ENCODE measurements at places on chromosomes 2 and 18.

GRCh38 chr2:157244691-157245090 lies 12.8 kb upstream of the GALNT5 start:
- no peak for DNase-seq

GRCh38 chr2:32835148-32835547 lies 111.6 kb upstream of the LTBP1 start:
- no peak for DNase-seq

- DNase-seq, result no peak
Measured at GRCh38 chr2:208266936-208267335, 881 bp downstream of the PIKFYVE start.

DNA sequence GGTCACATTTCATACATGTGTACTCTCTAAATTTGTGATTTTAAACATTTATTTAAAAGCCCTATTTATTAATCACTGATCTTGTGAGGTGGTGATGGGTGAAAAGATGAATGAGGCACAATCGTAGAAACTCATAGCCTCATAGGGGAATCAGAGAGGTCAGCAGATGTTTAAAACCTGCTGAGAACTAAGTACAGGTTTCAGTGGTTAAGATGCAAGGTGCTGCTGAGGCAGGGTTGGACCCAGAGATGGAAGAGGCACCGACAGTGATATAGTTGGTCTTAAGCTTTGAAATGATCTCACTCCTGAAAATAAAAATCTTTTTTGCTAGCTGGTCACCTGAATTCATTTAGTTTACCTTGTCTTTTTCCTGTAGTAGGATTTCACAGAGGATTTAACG lies 49.6 kb downstream of the LINC00305 start:
- DNase-seq, result no peak

DNA sequence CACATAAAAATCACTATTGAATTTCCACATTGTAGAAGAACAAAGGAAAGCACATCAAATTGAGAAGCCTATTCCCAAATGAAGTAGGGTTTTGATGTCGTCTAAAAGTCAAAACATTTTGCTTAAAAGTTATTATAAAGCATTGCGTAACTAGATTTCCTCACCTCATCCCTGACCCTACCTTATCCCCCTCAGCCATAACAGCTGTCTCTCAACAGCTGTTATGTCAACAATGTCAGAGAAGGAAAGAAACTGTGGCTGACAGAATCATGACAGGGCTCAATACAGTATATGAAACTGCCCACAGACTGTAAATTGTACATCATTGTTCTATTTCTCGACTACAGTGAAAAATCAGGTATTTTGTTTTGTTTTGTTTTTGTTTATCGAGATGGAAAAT lies 63.0 kb upstream of the ACVR1C start:
- no peak for DNase-seq

- no peak for DNase-seq
Measured at GRCh38 chr2:80519121-80519643, 214.6 kb upstream of the LRRTM1 start.

DNA sequence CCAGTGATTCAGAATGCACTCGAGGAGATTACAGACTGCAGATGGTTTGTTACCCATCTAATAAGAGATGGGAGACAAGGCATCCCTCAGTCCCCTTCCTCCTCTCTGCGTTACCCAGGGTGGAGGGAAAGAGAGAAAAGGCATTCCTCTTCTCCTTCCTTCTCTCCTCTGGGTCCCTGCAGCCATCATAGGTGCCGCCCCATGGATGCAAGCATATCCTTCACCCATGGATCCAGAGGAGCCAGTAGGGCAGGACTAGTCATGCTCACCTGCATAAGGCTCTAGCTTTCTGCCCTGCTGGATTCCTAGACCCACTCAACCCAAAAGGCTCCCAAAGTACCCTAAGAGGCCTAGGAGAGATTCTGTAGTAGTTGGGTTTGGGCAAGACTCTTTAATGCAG lies 20.4 kb downstream of the CMPK2 start:
- DNase-seq, result no peak

DNA sequence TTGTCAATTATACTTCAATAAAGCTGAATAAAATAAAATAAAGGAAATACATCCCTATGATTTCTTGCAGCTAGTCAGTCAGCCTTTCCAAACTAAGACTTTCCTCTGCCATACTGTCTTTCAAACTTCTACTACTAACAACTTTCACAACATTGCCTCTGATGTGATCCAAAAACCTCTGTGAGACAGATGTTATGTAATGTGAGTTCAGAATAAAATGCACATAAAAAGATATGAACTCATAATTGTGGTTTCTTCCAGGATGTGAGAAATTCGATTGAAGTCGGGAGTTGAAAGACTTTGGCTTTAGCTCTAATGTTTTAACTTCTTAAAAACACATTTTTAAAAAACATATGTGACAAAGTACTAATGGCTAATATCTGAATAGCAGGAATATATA lies 98.7 kb downstream of the PIGN start:
- DNase-seq, result no peak

- no peak for DNase-seq
Measured at GRCh38 chr2:153595939-153596338, 117.4 kb upstream of the RPRM start.
